Cortex of kidney (tissue), 1 donor: ENCODE measurements at places on chromosomes 1 and 21.

DNA sequence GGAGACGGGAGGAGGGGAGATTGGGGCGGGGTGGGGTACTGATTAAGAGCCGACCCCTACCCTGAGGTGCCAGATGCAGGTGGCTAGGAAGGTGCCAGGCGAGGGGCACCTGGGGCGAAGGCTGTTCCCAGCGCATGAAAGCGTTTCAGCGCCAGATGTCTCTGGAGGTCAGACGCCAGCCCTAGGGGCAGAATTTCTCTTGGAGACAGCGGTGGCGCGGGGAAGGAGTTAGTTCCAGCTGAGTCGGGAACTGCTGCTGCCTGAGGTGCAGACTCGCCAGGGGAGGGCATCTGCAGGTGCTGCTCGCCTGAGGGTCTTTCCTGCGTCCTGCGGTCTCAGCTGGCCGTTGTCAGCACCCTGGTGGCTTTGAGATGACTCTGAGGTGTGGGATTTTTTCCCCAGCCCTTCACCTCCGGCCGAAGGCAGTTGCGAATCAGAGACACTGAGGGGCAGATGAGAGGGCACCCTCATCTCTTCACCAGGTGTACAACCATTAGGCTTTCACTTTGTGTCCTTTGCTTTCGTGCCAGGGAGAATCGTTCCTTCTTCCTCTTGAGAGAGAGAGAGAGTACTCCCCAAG lies 539 bp downstream of the CGN start:
- no peak for DNase-seq

DNA sequence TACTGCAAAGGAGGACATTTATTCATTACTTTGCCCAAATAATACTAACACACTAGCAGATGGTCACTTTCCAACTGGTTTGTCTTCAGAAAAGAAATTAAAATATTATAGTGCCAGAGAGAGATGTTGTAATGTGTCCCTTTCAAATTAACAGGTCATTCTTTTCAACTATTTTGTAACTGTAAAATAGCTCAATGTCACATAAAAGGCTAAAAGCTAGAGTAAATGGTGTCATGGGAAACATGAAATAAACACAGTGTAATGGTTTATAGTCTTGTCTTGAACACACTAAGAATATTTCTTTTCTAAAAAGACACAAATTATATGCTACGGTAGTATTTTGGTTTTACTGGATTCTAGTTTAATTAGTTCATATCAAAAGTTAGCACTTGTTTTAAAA lies 77.8 kb downstream of the ADGRL2 start:
- no peak for DNase-seq

- no peak for DNase-seq
Measured at GRCh38 chr1:65332821-65333220, 23.5 kb downstream of the DNAJC6 start.

DNA sequence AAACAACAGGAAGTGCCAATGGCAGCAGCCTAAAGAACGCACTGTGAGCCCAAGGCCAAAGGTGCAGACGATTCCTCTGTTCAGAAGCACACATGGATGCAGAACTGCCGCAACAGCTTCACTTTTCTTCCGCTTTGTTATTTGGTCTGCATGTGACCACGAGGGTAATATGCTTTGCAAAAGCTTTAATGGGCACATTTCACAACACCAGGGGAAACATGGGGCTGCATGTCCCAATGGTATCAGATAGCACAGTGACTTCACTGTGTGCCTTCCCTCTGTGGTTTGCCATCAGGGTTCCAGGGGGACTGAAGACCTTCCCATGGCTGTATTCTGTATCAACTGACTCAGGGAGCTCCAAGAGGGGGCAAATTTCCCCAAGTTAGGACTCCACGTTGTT lies 28.3 kb downstream of the THAP3 start:
- no peak for DNase-seq

DNA sequence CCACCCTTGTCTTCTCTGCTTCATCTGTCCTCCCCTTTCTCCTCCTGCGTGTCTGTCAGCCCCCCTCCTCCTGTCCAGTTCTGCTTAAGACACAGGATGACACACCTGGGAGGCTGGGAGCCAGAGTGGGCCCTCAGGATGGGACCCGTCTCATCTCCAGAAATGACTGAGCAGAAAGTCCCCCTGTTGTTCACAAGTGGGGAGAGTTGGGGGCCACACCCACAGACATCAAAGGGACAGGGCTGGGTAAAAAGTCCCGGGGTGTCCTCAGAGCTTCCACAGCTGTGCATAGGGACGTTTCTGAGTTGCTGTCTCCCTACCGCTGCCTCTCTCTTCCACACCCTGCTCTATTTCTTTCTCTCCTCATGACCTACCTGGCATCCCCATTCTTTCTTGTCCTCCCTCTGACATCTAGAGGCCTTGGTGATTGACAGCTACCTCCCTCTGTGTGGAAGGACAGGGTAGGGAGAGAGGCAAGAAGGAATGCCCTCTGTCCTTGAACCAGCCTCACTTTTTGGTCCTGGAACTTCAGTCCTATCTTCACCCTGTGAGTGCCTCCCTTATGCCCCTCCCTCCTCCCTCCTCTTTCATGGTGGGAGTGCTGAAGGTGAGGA lies 19.5 kb upstream of the SH2D2A start:
- DNase-seq, result no peak

DNA sequence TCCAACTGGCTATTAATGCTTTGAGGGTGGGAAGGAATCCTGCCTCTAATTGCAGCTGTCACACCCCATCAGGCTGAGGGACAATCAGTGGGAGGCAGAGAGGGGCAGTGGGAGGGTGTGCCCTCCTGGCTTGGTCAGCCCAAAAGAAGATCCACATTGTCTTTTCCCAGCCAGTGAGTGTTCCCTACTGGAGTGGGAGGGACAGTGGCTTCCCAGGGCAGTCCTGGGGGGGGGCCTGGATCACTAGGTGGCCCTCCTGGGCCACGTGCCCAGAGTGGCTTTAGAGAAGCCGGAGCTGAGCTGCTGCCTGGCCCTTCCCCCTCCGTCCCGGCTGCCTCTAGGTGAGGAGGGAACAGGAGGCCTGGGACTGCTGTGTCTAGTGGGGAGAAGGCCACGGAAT lies 14.0 kb downstream of the INKA2 start:
- DNase-seq, result no peak

- DNase-seq, result no peak
Measured at GRCh38 chr1:160662910-160663309, 16.1 kb upstream of the SLAMF1 start.

GRCh38 chr1:40014253-40014706 lies 26.2 kb upstream of the CAP1 start:
- DNase-seq, result no peak

GRCh38 chr1:78633209-78633608 lies 13.0 kb downstream of the IFI44L start:
- no peak for DNase-seq
